ENCODE measurements at places on chromosomes 11 and 22.

DNA sequence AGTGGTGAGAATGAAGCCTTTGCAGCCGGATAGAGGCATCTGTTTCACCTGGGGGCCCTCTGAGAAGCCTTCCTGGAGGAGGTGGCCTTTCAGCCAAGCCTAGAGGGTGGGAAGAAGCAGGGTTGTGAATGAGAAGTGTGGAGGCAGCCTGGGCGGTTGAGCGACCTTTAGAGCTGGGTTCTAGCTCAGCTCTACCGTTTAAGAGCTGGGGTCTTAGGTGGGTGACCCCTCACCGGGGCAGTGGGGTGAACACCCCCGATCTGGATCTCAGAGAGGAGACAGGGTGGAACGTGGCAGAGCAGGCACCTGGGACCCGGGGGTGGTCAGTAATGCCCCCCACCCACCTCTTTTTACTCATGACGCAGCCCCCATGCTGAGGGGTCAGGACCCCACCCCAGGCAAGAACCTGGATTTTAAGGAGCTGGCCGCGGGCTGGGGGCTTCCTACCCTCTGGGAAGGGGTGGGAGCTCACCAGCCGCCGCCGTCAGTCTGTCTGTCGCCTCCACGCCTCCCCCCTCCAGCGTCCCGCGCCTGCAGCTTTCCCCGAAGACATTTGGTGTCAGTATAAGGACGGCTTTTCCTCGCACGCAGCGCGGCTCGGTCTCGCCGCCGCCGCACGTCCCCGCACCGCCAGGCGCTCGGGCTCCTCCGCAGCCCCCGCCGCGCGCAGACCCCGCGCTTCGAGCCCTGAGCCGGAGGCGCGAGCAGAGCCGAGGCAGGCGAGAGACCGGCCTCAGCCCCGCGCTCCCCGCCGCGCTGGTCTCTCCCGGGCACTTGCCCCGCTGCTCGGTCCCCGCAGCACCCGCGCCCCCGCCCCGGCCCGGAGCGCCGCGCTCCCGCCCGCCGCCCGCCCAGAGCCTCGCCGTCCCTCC, 13.3 kb upstream of the CACNA1I start:
- no peak for DNase-seq

GRCh38 chr11:133968300-133968699, 11.5 kb upstream of the IGSF9B start:
- no peak for DNase-seq

GRCh38 chr11:134657631-134658030, 245.6 kb upstream of the B3GAT1 start:
- no peak for DNase-seq

DNA sequence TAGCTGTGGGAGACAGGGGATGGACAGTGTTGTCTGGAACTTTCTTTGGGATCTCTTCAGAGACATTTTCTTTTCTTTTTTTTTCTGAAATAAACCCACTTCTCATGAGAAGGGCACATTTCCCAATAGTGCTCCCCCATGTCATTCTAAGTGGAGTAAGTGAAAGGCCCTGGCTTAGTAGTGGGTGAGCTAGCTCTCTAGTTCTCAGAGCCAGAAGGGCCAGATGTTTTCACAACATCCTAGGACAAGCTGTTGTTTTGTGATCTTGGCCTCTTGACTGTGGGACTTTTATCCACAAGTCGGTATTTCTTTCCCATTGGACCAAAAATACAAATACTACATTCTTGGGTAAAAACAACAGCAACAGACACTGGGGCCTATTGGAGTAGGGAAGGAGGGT, 607.7 kb upstream of the TENM4 start:
- no peak for DNase-seq

DNA sequence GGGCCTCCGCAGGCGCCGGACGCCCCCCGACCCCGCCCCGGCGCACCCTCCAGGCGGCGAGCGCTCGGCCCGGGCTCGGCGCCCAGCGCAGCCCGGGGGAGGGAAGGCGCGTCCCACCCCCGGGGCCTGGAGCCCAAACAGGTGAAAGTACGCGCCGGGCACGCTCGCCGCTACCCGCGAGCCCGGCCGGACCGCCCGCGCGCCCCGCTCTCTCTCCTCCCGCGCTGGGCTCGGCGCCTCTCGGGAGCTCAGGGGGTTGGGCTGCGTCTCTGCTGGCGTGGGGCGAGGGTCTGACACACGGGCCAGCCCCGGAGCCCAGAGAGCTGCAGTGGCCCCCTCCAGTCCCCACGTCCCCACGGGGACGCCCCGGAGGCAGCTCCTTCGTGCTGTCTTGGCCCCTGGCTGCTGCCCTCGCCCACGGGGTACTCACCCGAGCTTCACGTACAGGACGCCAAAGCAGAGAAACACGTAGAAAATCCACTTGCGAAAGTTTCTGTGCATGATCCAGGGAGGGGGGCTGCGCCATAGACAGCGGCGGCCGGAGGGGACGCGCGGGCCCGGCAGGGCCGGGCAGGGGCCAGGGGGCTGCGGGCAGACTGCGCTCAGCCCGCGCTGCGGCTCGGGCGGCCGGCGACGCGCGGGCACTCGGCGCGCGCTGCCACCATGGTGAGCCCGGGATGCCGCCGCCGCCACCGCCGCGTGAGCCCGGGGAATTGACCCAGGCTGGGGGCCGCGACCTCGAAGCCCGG, 534 bp downstream of the WNT7B start:
- DNase-seq: no peak

DNA sequence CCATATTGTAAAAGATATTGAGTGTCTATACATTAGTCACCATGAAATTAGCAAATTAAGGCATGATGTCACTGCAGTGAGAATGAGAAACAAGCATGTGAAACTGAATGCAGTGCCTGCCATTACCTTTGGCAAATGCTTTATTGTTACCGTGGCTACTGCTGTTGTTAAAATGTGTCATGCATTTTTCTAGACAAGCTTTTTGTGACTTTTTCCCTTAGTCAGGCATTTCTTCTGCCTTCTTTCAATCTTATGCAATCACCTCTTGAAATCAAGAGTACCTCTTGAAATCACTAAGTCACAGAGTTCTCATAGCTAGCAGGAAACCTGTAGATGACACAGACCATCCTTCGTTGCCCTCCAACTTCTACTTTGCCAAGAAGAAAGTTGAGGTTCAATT, 461.7 kb upstream of the TENM4 start:
- no peak for DNase-seq

DNA sequence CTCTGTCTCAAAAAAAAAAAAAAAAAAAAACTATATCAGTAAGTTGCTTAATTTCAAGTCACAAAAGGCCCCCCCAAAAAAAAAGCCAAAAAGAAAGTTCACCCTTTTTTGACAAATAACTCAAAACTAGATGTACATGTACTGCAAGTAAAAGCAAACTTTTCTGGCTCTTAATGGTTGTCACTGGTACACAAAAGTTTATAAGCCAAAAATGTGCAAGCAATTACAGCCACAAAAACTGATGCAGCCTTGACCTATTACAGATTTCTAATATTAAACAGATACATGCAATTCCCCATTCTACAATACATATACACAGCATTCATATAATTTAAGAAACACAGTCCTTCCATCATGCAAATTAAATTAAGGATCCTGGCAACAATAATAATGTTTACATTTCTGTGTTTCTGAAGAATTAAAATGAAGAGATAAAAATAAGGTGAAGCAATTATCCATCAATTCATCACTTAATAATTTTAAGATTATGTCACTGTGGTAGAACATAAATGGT, 18.6 kb downstream of the PICALM start:
- DNase-seq: no peak

GRCh38 chr11:118856314-118856713, 27.4 kb upstream of the CXCR5 start:
- DNase-seq: no peak

DNA sequence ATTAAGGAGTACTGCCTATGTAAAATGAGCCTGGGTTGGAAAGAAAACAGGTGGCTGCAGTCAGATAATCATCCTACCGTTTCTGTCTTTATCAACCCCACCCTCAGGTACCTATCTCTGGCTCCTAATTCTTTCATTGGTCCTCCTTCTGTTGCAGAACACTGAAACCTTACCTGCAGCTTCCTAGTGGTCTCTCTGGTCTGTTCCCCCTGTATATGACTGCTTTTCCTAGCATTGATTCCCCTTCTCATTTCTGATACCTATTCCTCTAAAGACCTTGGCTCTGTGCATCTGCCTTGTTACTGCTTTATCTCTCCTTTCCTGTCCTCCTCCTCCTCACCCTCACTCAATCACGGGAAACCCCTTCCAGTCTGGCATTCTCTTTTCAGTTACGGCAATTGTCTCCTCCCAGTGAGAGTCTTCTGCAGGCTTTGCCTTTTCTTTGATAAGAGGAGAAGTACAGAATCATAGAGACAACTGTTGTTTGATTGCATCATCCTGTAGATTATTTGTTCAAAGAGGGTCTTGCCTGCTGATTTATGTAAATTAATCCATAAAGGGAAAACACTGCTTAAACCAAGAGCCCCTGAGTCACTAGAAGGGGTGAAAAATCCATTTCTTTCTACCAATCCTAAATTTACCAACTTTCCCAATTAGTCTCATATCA, 301.2 kb downstream of the AASDHPPT start:
- DNase-seq: no peak

GRCh38 chr11:64070314-64070681, 34.6 kb downstream of the FLRT1 start:
- no peak for DNase-seq

DNA sequence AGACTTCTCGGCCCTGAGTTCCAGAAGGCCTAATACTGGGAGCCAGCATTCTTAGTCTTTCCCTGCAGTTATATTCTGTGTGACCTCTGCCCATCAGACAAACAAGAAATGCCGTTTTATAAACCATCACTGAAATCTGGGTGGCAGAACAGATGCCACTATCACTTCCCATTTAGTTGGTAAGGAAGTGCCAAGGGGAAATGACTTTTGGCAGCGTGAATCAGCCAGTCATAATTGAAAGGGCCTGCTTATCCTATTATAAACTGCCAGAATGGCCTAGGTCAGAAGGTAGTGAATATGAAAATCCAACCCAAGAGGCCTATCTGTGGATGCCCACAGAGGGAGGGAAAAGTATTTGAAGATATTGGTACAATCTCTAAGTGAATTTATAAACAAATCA, 646.8 kb upstream of the CCDC90B start:
- no peak for DNase-seq

DNA sequence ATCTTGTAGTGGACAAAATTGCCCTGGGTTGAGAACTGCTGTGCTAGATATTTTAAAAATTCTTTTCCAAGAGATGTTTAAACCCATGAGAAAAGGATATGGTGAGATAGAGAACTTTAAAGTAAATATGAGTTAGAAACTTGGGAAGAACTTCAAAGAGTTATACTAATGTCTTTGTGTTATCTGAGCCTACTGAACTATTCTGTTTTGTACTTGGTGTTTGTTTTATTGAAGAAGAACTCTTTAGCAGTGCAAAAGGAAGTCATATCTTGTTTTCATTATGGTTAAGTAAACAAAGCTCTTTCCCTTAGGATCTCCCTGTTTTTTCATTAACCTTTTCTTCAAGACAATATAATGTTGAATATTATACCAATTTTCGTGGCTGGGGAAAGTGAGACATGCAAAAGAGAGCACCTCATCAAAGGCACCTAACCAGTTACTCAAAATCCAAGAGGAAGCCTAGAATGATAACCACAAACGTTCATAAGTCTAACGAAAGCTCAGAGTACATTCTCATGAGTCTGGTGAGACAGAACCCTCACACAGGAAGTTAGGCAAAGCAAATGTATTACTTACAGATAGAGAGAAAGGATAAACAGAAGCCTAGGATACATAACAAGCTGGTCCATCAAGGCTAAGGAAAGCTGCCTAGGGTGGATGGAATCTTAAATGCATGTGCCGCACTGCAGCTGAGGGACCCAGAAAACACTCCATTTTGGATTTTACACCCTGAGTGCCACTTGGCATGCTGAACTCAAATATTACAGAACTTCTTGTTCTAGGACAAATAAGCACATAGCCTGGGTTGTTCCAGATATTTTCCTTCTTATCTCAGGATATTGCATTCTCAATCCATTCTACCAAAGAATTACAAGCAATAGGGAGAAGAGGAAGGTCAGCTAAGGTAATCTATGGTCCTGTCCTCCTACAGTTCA, 112.5 kb upstream of the ANO3 start:
- no peak for DNase-seq

- DNase-seq: no peak
Measured at GRCh38 chr22:24169439-24170058, 11.7 kb upstream of the SUSD2 start.

DNA sequence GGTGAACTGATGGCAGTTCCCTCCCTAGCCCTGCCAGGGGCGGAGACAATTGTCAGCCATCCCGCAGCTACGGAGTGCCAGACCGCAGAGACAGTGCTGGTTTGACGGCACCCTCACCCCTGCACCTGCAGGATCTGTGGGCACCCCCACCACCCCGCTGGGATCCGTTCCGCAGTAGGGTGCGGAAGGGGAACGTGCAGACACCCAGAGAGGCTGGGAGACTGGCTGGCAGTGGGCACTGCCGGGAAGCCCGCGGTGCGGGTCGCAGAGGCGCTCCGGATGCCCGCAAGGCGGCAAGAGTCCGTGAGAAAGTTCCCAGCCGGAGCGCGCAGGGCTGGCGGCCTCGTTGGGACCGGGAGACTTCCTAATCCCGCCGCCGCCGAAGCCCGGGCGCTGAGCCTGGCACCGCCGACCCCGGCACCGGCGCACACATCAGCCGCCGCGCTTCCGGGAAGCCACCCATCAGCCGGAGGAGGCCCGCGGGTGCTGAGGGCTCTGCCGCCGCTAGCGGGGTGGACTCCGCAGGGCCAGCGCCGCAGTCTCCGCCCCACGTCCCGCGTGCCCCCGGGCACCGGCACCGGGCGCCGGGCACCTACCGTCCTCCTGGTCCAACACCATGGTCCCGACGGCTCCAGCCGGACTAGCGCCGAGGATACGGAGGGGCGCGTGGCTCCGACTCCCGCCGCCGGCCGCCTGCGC, 4.3 kb upstream of the LMO1 start:
- no peak for DNase-seq

GRCh38 chr11:108965306-108966001, 300.6 kb downstream of the DDX10 start:
- DNase-seq: no peak

DNA sequence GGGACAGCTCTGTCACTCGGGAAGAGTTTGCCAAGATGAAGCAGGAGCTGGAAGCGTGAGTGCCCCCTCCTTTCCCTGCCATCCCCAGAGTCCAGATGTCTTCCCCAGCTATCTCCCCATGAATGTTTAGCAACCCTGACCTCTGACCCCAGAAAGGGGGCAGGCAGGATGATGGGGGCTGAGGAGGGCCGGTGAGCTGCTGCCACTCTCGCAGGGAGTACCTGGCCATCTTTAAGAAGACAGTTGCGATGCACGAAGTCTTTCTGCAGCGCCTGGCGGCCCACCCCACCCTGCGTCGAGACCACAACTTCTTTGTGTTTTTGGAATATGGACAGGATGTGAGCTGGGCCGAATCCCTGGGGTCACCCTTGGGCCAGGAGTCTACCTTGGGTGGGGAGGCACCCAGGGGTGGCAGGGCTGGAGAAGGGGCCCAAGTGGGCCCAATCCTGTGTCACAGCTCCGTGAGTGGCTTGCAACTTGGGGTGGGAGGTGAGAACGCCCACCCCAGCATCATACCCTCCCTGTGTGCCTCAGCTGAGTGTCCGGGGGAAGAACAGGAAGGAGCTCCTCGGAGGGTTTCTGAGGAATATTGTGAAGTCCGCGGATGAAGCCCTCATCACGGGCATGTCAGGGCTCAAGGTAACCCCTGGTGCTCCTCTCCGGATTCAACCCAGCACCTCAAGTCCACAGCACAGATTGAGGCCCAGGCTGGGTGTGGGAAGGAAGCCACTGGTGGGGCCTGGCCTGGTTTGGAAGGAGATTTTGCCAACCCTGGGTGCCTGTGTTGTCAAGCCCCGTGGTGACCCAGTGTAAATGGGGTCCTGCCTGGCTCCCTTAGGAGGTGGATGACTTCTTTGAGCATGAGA, 7.5 kb downstream of the CFL1 start:
- DNase-seq: no peak

GRCh38 chr11:10762185-10762584, 11.1 kb downstream of the CTR9 start:
- no peak for DNase-seq

- no peak for DNase-seq
Measured at GRCh38 chr11:92311616-92312449, 87.2 kb downstream of the FAT3 start.

Data from NCI-H748 treated with DMSO at 0.1 percent for 48 hours (cell line).